ENCODE measurements at places on chromosomes 1 and 21.

DNA sequence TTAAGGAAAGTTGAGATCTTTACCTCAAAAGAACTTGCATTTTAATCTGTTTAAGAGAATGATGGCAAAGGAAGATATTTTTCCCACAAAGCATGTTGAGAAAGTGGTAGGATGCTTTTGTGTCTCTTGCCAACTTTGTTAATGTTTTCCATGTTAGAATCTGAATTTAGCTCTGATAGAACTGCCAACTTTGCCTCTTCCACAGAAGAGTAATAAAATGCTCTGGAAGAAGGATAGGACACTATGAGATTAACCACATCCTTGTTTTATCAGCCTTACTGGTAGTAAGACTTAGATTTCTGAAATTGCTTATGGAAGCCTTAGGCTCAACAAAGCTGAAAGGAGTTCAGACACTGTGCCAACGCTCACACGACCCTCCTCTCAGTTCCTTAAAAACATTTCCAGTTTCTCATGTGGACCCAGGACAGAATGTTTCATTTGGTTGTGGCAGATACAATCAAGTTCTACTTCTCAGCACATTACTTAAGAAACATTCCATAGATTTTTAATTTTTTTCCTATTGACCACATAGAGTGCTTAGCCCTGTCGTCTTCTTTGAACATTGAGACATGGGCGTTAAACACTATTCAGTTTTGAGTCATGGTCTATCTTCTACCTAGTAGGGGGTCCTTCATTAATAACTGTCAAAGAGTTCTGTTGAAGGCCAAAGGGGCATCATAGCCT is 59.0 kb downstream of the MTR start:
- no peak for DNase-seq

DNA sequence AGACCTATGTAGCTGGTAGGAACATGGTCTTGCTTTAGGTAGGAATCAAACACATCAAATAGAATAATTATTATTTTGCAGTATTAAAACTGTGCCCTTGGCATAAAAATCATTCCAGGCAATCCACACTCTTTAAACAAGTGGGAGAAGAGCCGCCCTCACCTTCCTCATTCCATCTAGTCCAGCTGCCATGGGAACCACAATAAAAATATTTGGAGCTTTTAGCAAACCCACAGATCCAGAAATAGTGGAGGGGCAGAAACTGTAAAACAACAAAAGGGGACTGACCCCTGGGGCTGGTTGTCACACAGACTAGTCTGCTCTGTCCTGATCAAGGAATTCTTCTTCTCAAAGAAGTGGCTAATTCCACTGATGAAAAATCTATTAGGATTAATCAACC is 61.6 kb downstream of the PTPRC start:
- DNase-seq: no peak

DNA sequence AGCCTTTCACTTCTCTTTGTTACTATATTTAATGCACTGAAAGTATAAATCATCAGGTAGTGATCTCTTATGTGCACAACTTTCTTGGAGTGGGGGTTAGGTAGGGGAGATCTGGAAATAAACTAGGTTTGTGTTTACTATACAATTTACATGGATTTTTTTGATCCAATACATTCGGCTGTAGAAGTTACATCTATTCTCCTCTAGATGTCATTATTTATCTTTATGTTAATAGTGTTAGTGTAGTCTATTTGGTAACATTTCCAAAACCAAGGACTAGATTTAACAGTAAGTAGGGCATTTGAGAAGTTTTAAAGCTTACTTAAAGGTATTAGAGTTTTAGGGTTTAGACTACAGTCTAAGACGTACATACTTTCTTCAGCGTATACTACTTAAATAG is 5.4 kb downstream of the VPS45 start:
- no peak for DNase-seq

GRCh38 chr21:44875316-44875700 is 1.8 kb upstream of the PTTG1IP start:
- no peak for DNase-seq

DNA sequence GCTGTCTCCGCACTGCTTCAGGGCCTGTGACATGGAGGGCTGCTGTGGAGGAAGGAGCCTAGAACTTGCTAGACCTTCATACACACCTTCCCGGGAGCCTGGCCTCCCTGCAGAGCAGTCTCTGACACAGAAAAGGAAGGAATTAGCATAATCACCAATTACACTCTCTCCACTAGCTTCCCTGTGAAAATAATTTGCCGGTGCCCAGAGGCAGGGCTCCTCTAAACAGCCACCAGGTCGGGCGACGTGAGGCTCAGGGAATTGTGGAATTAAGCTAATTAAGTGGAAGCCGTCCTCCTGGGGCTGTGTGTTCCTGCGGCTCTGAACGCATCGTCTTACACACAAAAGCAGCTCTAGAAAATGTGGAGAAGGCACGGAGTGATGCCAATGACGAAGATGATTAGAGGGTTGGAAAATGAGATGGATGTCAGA is 82.6 kb downstream of the NENF start:
- DNase-seq: no peak

- DNase-seq: no peak
Observed at GRCh38 chr1:28087614-28088167, 719 bp downstream of the EYA3 start.

DNA sequence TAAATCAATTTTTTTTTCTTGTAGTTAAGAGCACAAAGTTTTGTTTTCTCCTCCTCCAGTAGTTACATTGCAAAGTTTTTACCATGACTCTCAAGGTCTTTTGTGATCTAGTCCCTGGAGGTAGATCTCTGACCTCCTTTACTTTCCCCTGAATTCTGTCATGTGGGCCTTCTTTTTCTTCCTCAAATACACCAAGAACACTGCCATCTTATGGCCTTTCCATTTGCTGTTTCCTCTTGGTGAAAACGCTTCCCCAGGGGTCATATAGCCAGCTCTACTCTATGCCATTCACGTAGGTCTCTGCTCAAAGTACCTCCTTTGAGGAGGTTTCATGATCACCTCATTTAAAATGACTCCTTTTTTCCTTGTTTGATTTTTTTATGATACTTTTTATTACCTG is 2.7 kb downstream of the DDX20 start:
- DNase-seq: no peak

GRCh38 chr1:20318971-20319370 is 28.3 kb downstream of the VWA5B1 start:
- no peak for DNase-seq

DNA sequence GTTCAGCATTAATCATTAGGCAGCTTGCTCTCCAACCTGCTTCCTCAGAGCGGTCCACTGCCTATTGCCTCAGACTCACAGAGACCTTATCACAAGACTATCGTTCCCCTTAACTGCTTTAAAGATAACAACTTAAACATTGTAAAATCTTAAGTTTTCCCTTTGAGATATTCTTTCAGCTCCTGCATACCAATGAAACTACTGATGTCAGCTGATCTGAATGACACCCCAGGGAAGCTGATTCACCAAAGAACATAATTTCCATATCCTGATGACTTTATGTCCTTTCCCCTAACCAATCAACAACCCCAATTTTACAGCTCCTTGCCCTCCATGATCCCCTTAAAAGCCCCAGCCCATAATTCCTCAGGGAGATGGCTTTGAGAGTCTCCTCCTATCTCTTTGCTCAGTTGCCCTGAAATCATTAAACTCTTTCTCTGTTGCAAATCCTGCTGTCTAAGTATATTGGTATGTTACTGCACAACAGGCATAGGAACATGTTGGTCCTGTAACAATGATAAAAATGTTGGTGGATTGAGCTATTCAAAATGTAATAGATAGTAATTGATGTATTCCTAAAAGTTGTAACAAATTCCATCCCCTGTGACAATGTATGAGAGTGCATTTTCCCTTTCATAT is 621.4 kb upstream of the RGS18 start:
- DNase-seq: no peak

- DNase-seq: peak; percentile 33
Observed at GRCh38 chr21:39387461-39388037, 38.7 kb upstream of the HMGN1 start.

DNA sequence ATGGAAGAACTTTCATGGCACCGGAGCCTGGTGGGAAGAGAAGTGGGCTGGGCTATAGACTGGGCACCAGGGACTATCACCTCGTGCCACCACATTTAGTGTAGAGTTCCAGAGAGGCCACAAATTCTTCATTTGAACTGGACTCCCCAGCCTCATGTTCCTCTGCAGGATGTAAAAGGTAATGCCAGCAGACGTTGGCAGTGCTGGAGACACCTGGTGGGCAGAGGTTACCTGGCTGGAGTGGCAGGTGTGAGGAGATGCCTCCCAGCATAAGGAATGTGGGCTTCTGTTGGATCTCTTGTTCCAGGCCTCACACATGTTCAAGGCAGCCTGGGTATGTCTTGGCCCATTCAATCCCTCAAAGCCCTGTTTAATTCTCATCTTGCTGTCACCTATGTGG is 35.2 kb downstream of the TEX35 start:
- no peak for DNase-seq

- DNase-seq: no peak
Observed at GRCh38 chr1:56811331-56811730, 7.9 kb downstream of the FYB2 start.

DNA sequence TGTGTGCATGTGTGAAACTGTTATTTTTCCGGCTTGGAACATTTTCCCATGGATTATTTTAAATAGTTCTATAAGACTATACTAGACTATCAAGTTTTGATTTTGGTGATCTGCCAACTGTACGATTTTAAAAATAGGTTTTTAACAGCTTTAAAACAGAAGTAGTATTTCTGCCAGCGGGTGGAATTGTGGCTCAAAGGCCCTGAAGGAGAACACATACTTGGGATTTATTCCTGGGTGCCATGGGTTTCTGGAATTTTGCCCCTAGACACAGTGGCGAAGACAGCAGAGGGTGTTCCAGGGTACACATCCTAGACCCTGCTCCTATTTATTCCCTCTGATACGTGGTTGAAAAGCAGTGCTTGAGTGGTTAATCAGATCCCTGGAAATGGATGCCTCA is 81.7 kb upstream of the IPO9 start:
- no peak for DNase-seq

DNA sequence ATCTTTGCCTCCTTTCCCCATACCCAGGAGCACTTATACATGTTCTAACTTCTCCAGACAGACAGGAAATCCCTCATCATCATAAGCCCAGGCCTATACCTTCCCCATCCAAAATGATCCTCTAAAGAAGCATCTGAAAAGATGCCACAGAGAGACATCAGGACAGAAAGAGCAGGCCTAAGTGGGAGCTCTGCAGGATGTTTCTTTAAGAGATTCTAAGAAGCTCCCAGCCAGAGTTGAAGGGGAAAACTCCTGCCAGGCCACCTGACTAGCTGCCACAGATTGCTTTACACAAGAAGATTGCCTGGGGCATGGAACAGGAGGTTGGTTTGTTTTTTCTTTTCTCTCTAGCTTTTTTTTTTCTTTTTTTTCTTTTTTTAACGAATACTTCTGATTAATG is 275.8 kb downstream of the VAV3 start:
- DNase-seq: no peak

DNA sequence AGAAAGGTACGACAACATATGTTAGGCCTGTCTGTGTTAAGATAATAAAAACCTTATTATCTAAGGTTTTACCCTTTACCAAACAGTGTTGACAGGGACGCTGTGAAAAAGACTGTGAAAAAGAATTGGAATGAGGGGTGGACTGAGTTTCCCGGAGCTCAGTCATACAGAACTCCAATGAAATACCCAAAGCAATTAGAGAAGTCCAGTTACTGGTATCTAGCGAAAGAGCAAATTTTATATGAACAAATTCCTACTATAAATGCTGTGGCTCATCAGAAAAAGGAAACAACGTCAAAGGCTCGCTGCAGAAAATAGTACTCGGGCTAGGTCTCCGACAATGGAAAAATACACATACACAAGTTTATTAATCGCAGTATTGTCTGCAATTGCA is 708 bp upstream of the RBBP5 start:
- DNase-seq: no peak

GRCh38 chr1:3502641-3503524 is 48.4 kb downstream of the ARHGEF16 start:
- DNase-seq: no peak

DNA sequence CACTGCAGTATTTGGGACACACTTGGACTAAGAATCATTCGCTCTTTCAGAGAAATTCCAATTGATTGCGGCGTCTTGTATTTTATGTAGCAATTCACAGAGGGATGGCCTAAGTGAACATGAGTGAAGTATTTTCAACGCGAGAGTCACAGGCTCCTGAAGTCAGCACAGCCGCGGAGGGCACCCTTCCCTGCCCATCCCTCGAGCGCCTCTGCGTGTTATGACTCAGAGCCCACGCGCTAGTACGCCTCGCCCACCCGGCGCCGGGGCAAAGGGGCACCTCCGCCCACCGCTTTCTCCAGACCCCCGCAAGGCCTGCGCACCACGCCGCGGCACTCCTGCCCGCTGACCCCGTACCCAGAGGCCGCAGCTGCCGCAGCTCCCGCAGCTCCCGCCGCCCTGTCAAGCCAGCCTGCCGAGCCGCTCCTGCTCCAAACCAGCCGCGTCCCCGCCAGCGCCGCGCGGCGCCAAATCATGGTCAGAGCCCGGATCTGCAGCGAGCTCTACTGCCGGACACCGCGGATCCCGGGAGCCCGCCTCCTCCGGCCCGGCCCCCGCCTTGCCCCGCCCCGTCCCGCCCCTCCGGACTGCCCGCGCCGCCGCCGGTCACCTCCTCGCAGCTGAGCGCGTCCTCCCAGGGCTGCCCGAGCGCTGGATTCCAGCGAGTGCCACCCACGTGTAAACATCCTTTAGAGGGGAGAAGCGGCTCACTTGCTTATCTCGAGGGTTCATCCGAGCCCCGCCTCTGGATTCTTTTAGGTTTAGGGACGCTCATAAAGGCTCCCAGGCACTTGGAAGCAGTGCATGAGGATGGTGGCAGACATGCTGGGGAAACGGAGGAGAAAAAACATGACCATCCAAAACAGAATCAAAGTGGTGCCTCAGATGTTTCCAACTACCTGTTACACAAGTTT is at the start of gene GLRX2:
TSS of gene GLRX2 (minus strand) at position 508 of the 914 bp plus-strand sequence. CDS start at position 476, 32 bp downstream.
- DNase-seq: peak; percentile 30

GRCh38 chr1:234584926-234585325 is 25.1 kb downstream of the IRF2BP2 start:
- no peak for DNase-seq

GRCh38 chr1:111691886-111692285 is 47.3 kb downstream of the INKA2 start:
- no peak for DNase-seq
